ENCODE measurements at places on chromosomes 5 and 9.

DNA sequence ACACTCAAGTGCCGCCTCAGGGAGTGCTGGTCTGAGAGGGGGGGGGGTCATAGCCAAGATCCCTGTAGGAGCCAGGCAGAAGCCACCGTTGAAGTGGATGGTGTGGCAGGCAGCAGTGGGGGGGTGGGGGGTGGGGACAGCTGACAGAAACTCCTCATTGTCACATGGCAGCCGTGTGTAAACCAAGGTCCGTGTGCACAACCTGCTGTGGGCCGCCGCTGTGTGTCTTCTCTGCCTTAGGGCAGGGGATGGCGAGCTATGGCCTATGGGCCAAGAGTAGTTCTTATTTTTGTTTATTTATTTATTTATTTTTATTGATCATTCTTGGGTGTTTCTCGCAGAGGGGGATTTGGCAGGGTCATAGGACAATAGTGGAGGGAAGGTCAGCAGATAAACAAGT lies 13.4 kb downstream of the SQSTM1 start:
- DNase-seq = no peak

DNA sequence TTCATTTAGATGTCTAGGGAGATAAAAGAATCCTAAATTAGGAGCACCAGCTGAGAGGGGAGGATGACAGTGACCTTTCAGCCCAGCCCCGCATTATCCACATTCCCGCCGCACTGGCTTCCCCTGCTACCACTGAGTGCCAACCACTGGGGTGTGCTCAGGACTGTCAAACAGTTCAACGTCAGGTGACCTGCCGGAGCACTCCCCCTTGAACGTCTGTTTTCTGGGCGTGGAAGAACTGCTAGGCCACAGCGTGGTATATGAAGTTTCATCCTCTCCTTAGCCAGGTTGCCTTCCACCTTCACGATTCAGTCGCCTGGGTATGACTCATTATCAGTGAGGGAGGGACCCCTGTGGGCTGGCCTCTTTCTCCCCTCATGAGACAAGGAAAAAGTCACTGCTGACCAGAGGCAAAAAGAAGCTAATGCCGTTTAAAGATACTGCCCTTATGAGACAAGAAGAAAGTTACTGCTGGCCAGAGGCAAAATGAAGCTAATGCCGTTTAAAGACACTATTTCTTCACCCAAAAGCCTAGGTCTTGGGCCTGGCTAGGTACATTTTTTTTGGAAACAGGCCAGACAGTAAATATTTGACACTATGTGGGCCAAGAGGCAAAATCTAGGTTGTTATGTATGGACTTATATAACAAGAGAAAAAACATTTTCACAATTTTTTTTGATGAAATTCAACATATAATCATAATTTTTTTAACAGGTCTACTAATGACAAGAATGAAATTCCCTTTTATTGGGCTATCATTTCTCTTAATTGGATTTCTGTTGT lies 4.6 kb downstream of the NMRK1 start:
- no peak for DNase-seq

- DNase-seq = no peak
Measured at GRCh38 chr5:109485030-109485429, 75.3 kb upstream of the PJA2 start.

DNA sequence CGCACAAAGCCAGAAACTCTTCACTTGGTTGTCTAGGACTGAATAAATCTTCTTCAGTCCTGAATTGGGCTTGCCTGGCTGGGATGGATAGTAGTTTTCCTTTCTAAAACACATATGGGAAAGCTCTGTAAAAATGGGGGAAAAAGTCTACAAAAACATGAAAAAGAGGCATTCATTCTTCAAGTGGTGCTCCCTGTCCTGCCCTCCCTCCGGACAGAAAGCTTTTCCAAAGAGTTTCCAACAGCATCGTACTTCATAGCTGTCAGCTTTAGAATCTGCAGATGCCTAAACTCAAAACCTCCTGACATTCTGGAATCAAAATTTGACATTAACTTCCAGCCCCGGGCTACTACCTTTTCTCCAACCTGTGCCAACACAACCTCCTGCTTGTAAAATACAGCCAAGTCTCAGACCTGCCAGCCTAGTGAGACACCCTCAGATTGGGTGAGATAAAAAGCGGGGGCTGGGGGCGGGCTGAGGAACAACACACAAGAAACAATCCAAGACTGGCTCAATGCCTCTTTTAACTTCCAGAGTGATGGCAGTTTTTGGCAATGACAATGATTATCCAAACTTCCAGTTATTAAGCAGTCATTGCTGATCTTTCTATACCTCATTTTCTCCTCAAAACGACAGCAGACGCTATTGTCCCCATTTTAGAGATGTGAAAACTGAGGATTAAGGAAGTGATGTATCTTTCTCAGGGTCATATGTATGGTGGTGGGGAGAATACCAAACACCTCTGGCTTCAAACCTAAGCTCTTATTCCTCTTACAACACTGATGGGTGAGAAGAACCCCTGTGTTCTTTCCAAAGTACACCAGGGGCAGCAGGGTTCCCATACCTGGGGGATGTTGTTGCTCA lies 1.3 kb downstream of the TNC start:
- no peak for DNase-seq

- no peak for DNase-seq
Measured at GRCh38 chr5:168820874-168821273, 241.7 kb upstream of the PANK3 start.

- DNase-seq = no peak
Measured at GRCh38 chr5:142981886-142982820, 212.0 kb downstream of the ARHGAP26 start.

- no peak for DNase-seq
Measured at GRCh38 chr5:89936576-89936975, 473.0 kb downstream of the CETN3 start.

GRCh38 chr5:52767766-52768480 lies 19.8 kb upstream of the ITGA1 start:
- DNase-seq = no peak

DNA sequence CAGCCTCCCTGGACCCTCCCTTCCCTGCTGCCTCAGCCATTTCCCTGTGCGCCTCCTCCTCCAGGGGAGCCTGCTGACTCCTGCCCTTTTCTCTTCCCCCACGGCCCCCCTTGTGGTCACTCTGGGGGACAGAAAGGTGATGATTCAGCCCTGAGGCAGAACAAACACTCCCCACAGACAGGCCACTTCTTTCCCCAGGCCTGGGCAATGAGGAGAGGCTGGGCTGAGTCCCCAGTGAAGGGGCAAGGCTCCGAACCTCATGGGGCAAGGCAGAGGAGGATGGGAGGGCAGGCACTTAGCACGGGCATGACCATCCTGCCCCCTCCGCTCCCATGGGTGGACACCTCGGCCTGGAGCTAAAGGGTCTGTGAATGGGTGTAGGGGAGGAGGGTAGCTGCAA lies 21.0 kb downstream of the CSF1R start:
- DNase-seq = no peak

DNA sequence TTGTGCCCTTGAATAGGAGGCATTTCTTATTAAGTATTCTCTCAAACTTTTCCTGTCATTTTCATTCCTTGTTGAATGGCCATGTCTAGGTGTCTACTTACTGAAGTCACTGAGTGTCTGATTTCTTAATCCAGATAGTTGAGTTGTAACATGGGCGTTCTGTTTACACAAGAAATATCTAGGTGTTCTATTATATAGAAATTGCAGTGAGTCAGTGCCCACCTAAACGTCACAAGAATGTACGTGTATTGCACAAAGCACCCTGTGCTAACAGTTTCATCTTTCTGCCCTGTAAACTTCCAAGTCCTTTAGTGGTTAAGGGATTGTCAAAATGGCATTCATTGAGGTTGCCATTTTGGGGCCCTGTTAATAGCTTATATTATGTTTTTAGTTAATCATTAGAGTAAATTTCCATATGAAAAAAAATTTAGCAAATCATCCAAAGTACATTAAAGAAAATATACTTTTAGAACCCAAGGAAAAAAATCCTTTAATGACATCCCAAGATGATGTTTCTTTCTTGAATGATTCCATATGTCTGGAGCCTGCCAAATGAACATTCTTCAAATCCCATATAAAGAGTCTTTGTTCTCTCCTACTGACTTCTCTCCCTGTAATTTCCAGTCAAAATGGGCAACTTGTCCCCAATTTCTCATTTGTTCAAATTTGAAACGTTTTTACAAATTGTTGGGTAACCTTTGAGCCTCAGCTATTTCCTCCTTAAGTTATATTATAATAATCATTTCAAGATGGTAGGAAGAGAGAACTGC lies 114.2 kb downstream of the GOLPH3 start:
- DNase-seq = no peak

- DNase-seq = no peak
Measured at GRCh38 chr5:128378196-128378595, 159.8 kb downstream of the FBN2 start.

- DNase-seq = no peak
Measured at GRCh38 chr5:50667023-50667652, 701 bp downstream of the PARP8 start.

- DNase-seq = peak; percentile 33
Measured at GRCh38 chr9:107422189-107423185, 67.1 kb downstream of the KLF4 start.

DNA sequence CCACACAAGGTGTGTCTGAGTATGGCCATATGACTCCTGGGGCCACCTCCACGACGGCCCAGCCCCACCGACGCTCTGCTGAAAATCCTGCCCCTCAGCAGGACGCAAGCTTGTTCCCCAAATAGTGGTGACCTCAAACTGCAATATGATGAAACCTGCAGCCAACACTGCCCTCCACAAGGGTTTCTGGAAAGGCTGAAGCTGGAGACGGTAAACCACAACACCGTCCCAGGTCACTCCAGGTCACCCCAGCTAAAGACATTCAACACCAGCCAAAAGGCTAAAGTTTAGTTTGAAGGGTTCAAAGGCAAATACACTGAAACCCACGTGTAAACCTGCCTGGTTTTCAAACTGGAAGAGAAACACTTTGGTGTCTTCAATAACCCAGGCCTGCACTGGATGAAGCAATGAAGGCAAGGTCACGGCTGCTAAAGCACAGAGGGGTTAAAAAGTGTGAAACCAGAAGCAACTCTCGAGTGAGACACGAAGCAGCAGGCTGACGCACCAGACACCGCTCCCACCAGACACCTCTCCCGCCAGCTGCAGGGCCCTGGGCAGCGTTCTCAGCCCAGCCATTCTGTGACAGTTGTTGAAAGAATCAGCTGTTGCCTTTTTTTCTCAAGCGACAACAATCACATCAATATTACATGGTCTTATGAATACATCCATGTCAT lies 1.8 kb upstream of the LHX3 start:
- DNase-seq = no peak

GRCh38 chr9:82581935-82582334 lies 481.0 kb downstream of the RASEF start:
- no peak for DNase-seq

DNA sequence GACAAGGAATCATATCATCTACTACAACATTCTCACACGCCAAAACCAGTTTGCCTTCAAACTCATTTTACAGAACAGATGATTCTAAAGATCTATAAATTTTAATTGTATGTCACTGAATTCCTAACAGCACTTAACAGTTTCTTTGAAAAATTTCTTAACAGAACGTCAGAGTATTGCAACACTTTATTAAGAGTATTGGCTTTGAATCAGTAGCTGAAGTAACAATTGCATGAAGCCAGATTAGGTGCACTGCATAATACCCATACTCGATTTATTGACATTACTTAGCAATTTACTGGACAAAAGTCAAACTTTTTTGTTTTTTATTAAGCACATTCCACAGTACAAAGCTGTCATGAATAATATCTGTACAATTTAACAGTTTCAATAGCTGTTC lies 75.8 kb downstream of the SMIM23 start:
- DNase-seq = no peak

GRCh38 chr9:24218656-24219055 lies 327.0 kb downstream of the IZUMO3 start:
- no peak for DNase-seq

DNA sequence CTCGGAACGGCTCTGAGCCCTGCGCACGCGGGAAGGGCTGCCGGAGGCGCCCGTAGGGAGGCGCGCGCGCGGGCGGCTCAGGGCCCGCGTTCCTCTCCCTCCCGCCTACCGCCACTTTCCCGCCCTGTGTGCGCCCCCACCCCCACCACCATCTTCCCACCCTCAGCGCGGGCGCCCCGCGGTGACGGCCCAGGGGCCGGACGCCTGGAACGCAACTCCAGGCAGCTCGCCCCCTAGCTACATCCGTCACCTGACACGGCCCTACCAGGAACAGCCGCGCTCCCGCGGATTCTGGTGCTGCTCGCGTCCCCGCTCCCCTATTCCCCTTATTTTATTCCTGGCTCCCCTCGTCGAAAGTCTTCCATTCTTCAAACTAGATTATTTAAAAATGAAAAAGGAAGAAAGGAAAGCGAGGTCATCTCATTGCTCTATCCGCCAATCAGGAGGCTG lies at the start of gene CDKN2B-AS1:
Gene CDKN2B-AS1, plus strand, starts transcription at position 236 of the 450 bp plus-strand sequence.
- no peak for DNase-seq

DNA sequence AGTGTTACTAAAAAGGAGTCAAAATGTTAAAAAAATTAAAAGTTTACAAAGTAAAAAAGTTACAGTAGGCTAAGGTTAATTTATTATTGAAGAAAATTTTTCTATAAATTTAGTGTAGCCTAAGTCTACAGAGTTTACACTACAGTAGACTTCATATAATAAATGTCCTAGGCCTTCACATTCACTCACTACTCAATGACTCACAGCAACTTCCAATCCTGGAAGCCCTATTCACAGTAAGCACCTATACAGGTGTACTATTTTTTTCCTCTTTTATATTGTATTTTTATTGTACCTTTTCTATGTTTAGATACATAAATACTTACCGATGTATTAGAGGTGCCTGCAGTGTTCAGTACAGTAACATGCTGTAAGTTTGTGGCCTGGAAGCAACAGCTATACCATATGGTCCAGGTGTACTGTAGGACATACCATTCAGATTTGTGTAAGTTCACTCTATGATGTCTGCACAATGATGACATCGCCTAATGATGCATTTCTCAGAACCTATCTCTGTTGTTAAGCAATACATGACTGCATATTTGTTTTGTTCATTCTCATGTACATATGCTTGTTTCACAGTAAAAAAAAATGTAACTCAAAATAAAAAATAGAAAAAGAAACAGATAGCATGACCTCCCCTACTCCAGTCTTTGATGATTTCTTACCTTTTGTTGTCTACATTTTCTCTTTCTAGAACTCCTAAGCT lies 64.7 kb downstream of the NR3C1 start:
- no peak for DNase-seq

DNA sequence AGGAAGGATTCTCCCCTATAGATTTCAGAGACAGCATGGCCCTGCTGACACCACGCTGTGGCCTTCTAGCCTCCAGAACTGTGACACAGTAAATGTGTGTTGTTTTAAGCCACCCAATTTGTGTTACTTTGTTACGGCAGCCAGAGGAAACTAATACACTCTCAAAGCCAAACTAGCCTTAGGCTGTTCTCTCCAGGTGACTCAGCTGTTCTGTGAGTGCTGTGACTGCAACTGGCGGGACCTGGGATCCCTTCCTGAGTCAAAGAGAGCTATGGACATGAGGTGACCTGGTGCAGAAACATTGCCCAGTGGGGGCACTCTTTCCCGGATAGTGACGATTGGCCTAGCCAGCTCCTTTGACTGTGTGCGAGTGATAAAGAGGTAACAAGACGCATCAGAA lies 14.0 kb upstream of the MLANA start:
- no peak for DNase-seq

All from smooth muscle cell of the brain vasculature (primary cell).